ENCODE measurements at places on chromosomes 7 and 10.

DNA sequence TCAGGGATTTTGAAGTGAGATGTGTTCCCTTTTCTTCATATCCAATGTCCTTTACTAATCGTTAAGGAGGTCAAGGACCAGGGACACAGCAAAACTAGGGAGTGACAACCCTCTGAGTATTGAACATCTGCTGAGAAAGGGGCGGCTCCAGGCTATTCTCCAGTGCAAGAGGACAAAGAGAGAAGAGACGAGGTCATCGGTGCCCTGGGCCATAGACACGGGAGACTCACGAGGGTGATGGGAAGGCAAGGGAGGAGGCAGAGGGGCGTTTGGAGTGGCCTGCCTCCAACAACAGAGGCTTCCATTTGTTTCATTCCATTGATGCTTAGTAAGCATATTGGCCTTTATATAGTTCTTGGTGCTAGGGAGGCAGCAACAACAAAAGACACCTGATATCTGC, 268.4 kb downstream of the CXCL12 start:
- no peaks in the 10 kb centered on the region for H3K27me3 ChIP-seq
- H3K4me1 ChIP-seq: no peaks in the 10 kb centered on the region
- no peak overlapping the region for H3K4me3 ChIP-seq
- H3K27ac ChIP-seq: no peak overlapping the region
- no peaks in the 10 kb centered on the region for H3K36me3 ChIP-seq

DNA sequence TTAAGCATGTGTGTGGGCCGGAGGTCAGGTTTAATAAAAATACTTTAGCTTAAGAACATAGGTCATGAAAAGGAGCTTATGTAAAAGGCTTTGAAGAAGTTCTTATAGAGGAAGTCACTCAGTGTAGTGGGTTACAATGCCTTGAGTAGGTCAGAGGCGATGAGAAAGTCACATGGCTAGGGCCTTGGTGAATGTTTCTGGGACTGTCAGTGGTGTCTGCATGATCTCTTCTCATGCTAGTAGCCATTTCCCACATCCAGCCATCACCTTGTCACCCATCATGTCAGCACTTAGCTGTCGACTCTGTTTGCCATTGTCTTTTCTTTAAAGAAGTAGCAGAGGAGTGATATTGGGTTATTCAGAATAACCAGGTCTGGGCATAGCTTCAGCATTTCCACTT, 236.6 kb downstream of the CDK14 start:
- H3K4me1 ChIP-seq: no peaks in the 10 kb centered on the region
- no peak for DNase-seq
- no peak overlapping the region for H3K27ac ChIP-seq
- H3K36me3 ChIP-seq: no peaks in the 10 kb centered on the region
- no peaks in the 10 kb centered on the region for H3K27me3 ChIP-seq

GRCh38 chr10:89262086-89263051, 10.8 kb upstream of the LIPA start:
- H3K4me1 ChIP-seq: peaks cover 18% of the 10 kb centered on the region
- no peak for DNase-seq
- H3K27ac ChIP-seq: no peak overlapping the region
- H3K27me3 ChIP-seq: no peaks in the 10 kb centered on the region

- no peak overlapping the region for H3K27ac ChIP-seq
- no peaks in the 10 kb centered on the region for H3K4me1 ChIP-seq
- H3K36me3 ChIP-seq: no peaks in the 10 kb centered on the region
- peaks cover 3% of the 10 kb centered on the region for H3K27me3 ChIP-seq
- no peak for DNase-seq
These were observed 230.7 kb downstream of the SNX13 start for GRCh38 chr7:17709599-17709998.

DNA sequence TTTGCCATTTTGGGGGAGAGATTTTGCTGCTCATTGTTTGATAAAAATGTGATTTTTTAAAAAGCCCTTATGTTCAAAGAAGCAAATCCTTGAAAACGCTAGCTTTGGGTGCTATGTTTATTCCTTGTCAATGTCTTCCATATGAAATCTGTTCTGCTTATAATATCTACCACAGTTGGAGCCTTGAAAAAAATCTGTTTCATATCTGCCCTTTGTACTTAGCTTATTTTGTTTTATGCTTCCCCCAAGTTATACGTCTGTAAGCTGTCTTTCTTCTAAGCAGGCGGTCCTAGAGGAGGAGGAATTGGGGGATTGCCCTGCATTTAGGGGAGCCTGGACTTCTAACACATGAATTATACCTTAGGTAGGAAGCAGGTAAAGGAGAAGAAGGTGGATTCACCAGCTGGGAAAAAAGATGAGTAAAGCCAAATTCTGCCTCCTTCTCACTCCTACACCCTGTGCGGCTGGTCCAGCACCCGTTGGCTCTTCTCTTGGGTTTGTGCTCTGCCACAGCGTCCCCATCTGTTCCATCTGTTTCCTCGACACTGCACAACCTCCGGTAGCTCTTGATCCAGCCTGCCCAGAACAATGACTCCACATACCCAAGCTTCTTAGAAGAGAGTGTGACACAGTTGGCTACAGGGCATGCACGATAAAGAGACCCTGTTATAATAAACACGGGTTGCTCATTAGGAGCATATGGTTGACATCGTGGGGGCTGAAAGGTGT, 31.9 kb upstream of the NEUROD6 start:
- no peaks in the 10 kb centered on the region for H3K36me3 ChIP-seq
- H3K27me3 ChIP-seq: no peaks in the 10 kb centered on the region
- no peak for DNase-seq
- H3K27ac ChIP-seq: no peak overlapping the region
- no peak overlapping the region for H3K4me3 ChIP-seq

- no peaks in the 10 kb centered on the region for H3K4me1 ChIP-seq
- DNase-seq: no peak
- no peak overlapping the region for H3K27ac ChIP-seq
- H3K36me3 ChIP-seq: no peaks in the 10 kb centered on the region
- no peak overlapping the region for H3K4me3 ChIP-seq
These were observed 111.8 kb upstream of the FEZF1 start for GRCh38 chr7:122416336-122416735.

GRCh38 chr7:35681231-35682029, 13.5 kb downstream of the HERPUD2 start:
- peaks cover 6% of the 10 kb centered on the region for H3K36me3 ChIP-seq
- H3K4me3 ChIP-seq: no peak overlapping the region
- no peak overlapping the region for H3K27ac ChIP-seq
- DNase-seq: no peak

GRCh38 chr10:31133792-31134310, 102.2 kb upstream of the ZNF438 start:
- peak overlapping the region; percentile 77 for H3K27ac ChIP-seq
- no peaks in the 10 kb centered on the region for H3K36me3 ChIP-seq
- peak; percentile 77 for DNase-seq
- H3K4me1 ChIP-seq: peaks cover 15% of the 10 kb centered on the region
- no peaks in the 10 kb centered on the region for H3K27me3 ChIP-seq

DNA sequence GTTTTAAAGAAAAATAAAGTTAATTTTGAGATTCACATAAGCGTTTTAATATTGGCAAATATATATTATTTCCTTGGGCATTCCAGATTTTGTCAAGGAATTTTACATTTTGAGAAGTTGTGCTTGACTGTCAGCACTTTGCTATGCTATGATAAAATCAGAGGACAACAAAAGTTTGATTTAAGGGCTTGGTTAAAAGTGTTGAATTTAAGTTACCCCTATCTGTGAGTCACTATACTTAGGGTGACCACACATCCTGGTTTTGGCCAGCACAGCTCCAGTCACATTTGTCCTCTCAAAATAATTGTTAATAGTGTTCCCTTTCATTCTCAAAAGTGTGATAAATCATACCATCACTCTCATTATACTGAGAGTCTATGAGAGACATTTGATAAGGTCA, 34.2 kb upstream of the ANK3 start:
- H3K27me3 ChIP-seq: no peaks in the 10 kb centered on the region
- DNase-seq: no peak
- no peak overlapping the region for H3K27ac ChIP-seq
- no peaks in the 10 kb centered on the region for H3K36me3 ChIP-seq
- no peak overlapping the region for H3K4me3 ChIP-seq

DNA sequence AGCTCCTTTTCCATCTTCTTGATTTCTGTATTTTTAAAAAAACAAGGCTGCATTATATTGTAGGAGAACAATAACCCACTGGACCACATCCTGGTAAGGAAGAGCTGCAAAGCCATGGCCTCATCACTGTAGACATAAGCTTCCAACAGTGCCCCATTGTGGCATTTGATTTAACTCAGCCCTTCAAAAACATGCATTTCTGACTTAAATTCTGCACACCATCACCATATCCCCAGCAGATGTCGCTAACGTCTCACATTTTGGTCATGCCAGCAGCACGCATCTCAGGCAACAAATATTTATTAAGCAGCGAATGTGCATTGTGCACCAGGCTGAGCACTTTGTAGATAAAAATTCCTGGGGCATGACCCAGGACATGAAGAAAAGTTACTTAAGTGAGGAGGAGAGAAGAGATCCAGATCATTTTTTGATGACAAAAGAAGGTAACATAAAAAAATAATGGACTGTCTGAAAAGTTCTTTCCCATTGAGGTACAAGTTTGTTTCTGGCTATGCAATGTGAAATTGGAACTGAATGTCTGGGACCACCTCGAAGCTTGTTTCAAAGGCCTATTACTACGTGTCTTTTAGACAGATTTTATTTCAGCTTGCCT, 164.6 kb upstream of the CDCA7L start:
- DNase-seq: peak; percentile 42
- H3K27me3 ChIP-seq: no peaks in the 10 kb centered on the region
- no peaks in the 10 kb centered on the region for H3K4me1 ChIP-seq
- H3K36me3 ChIP-seq: no peaks in the 10 kb centered on the region
- no peak overlapping the region for H3K27ac ChIP-seq

DNA sequence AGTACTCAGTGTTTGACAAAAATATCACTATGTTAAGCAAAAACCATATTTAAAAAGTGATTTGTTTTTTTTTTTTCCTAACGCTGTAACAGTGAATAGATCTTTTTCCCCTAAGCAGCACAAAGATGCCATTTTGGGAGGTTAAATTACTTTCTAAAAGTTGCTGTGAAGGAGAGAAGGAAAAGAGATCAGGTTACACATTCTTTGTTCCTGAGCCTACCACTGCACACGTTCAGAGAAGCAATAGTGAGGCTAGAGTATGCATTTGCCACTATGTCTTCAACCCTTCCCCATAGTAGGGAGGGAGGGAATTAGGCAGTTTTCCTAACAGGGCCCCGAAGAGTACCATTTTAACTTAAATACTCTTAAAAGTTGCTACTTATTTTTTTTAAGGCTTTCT, 38.9 kb downstream of the BMPR1A start:
- H3K27ac ChIP-seq: no peak overlapping the region
- no peak overlapping the region for H3K4me3 ChIP-seq
- H3K36me3 ChIP-seq: no peaks in the 10 kb centered on the region
- H3K27me3 ChIP-seq: no peaks in the 10 kb centered on the region
- no peak for DNase-seq

- DNase-seq: no peak
- H3K27ac ChIP-seq: no peak overlapping the region
- H3K4me1 ChIP-seq: no peaks in the 10 kb centered on the region
- no peaks in the 10 kb centered on the region for H3K36me3 ChIP-seq
- no peak overlapping the region for H3K4me3 ChIP-seq
- no peaks in the 10 kb centered on the region for H3K27me3 ChIP-seq
These were observed 36.0 kb downstream of the C10orf120 start for GRCh38 chr10:122663516-122664130.

DNA sequence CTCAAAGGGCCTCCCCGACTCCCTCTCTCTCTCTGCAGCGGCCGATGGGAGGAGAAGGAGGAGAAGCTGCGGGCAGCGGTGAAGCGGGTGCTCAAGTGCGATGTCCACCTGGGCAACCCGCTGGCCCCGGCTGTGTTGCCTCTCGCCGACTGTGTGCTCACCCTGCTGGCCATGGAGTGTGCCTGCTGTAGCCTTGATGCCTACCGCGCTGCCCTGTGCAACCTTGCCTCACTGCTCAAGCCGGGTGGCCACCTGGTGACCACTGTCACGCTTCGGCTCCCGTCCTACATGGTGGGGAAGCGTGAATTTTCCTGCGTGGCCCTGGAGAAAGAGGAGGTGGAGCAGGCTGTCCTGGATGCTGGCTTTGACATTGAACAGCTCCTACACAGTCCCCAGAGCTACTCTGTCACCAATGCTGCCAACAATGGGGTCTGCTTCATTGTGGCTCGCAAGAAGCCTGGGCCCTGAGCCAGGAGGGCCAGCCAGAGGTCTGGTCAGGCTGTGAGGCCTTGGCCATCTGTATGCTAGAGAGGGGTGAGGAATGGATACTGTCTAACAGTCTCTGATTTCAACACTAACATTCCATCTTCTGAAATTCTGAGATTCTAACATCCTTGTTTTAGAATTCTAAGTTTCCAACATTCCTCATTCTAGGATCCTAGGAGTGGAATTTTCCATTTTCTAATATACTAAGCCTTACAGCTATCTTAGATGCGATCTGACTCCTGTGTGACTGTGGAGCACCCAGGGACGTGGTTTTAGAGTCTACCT, 3.6 kb downstream of the INMT start:
- H3K27me3 ChIP-seq: no peaks in the 10 kb centered on the region
- no peak for DNase-seq
- H3K4me1 ChIP-seq: no peaks in the 10 kb centered on the region

GRCh38 chr7:122885583-122886356, 490 bp downstream of the CADPS2 start:
- peaks cover 51% of the 10 kb centered on the region for H3K27me3 ChIP-seq
- H3K27ac ChIP-seq: no peak overlapping the region
- DNase-seq: no peak
- H3K4me3 ChIP-seq: peak overlapping the region; percentile 62
- H3K4me1 ChIP-seq: no peaks in the 10 kb centered on the region
- H3K36me3 ChIP-seq: no peaks in the 10 kb centered on the region

DNA sequence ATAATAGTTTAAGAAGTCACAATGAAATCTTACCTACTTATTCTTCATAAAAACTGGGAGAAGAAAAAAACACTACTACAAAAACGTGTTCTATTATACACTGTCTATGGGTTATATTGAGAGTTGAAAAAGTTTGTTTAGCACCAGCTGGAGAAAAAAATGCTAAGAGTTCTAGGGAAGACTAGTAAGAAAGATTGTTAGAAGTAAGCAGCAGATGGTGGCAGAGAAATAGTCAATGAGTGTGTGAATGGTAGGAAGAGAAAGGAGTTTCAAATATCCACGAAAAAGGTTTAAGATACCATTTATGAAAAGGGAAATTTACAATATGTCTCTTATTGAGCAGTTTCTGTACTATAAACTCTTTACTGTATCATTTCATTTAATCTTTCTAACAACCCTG, 124.7 kb downstream of the NRBF2 start:
- no peaks in the 10 kb centered on the region for H3K27me3 ChIP-seq
- H3K4me3 ChIP-seq: no peak overlapping the region
- peak overlapping the region; percentile 34 for H3K27ac ChIP-seq
- H3K4me1 ChIP-seq: peaks cover 98% of the 10 kb centered on the region
- DNase-seq: no peak

- no peaks in the 10 kb centered on the region for H3K36me3 ChIP-seq
- no peaks in the 10 kb centered on the region for H3K4me1 ChIP-seq
- H3K4me3 ChIP-seq: no peak overlapping the region
- H3K27me3 ChIP-seq: no peaks in the 10 kb centered on the region
- DNase-seq: no peak
These were observed 34.8 kb upstream of the INMT start for GRCh38 chr7:30717181-30717580.

- no peak for DNase-seq
- H3K27ac ChIP-seq: no peak overlapping the region
- H3K4me3 ChIP-seq: no peak overlapping the region
These were observed 202.1 kb downstream of the PRPF18 start for GRCh38 chr10:13788711-13789447.

GRCh38 chr7:31783221-31783620, 96.2 kb downstream of the PPP1R17 start:
- no peaks in the 10 kb centered on the region for H3K36me3 ChIP-seq
- H3K4me1 ChIP-seq: no peaks in the 10 kb centered on the region
- no peak overlapping the region for H3K4me3 ChIP-seq

GRCh38 chr7:15603124-15603523, 41.3 kb upstream of the AGMO start:
- H3K27ac ChIP-seq: no peak overlapping the region
- H3K4me3 ChIP-seq: no peak overlapping the region
- no peak for DNase-seq
- H3K36me3 ChIP-seq: no peaks in the 10 kb centered on the region
- H3K4me1 ChIP-seq: no peaks in the 10 kb centered on the region
- no peaks in the 10 kb centered on the region for H3K27me3 ChIP-seq

Measured in CD14-positive monocyte (primary cell).